ENCODE measurements at places on chromosomes 5 and 9.

- no peaks in the 10 kb centered on the region for H3K36me3 ChIP-seq
- no peaks in the 10 kb centered on the region for H3K4me1 ChIP-seq
- H3K4me3 ChIP-seq: no peak overlapping the region
- H3K27ac ChIP-seq: no peak overlapping the region
Observed at GRCh38 chr9:102069969-102070368, 331.5 kb upstream of the GRIN3A start.

GRCh38 chr9:116152941-116153764, 438 bp upstream of the PAPPA start:
- no peak overlapping the region for H3K27ac ChIP-seq
- no peak for DNase-seq
- peaks cover 5% of the 10 kb centered on the region for H3K4me1 ChIP-seq
- H3K4me3 ChIP-seq: no peak overlapping the region
- peaks cover 48% of the 10 kb centered on the region for H3K27me3 ChIP-seq

DNA sequence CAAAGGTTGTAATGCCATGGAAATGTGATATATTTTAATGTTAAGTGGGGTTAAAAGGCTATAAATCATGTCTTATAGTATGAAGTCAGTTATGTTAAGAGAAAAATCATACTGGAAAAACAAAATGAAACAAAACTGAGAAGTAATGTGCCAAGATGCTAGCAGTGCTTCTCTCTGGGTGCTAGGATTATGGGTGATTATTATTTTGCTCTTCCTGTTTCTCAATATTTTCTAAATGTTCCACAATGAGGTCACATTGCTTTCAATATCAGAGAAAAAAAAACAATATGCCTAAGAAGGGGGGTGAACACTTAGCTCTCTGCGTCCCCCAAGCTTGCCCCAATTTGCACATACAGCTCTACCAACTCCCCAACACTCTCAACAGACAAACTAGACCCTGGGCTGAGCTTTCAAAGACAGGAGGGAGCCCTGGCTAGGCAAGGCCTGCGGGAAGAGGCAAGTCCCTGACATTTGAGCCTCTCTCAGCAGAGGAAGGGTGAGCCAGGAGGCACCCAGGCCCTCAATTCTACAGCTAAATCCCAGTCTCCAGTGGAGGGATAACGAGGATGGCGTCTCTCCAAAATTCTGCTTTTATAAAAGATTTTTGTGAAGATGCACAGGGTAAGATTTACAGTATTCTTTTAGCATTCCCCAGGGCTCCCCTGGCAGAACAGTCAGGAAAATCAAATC, 24.4 kb downstream of the WHRN start:
- no peak overlapping the region for H3K4me3 ChIP-seq
- H3K27ac ChIP-seq: no peak overlapping the region
- peaks cover 6% of the 10 kb centered on the region for H3K27me3 ChIP-seq
- peaks cover 3% of the 10 kb centered on the region for H3K36me3 ChIP-seq
- peaks cover 23% of the 10 kb centered on the region for H3K4me1 ChIP-seq
- DNase-seq: no peak

- H3K27me3 ChIP-seq: no peaks in the 10 kb centered on the region
- no peaks in the 10 kb centered on the region for H3K4me1 ChIP-seq
- H3K4me3 ChIP-seq: no peak overlapping the region
- no peaks in the 10 kb centered on the region for H3K36me3 ChIP-seq
- no peak overlapping the region for H3K27ac ChIP-seq
Observed at GRCh38 chr9:18775930-18776329, 257.1 kb downstream of the SAXO1 start.

- no peaks in the 10 kb centered on the region for H3K27me3 ChIP-seq
- H3K36me3 ChIP-seq: no peaks in the 10 kb centered on the region
- no peak overlapping the region for H3K4me3 ChIP-seq
- no peak overlapping the region for H3K27ac ChIP-seq
- no peak for DNase-seq
Observed at GRCh38 chr9:77475641-77476473, 172.3 kb downstream of the GNA14 start.

- H3K27ac ChIP-seq: no peak overlapping the region
- H3K27me3 ChIP-seq: peaks cover 3% of the 10 kb centered on the region
- DNase-seq: no peak
- no peaks in the 10 kb centered on the region for H3K4me1 ChIP-seq
- no peaks in the 10 kb centered on the region for H3K36me3 ChIP-seq
Observed at GRCh38 chr5:126253406-126253805, 169.8 kb upstream of the GRAMD2B start.

DNA sequence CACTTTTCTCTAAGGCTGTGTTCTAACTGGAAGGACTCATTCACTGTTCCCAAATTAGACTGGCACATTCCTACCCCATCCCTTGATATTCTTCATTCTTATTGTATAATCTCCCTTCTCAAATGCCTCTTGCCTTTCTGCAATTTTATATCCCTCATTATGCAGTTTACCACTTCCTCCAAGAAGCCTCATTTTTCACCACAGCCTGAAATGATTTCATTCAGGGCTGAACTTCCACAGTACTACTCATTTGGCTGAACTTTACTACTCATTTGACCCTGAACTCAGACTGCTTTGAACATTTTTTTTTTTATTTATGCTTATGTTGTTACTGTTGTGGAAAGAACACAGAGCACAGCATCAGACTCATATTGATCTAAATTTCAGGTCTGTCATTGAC, 32.7 kb downstream of the GRIA1 start:
- H3K36me3 ChIP-seq: no peaks in the 10 kb centered on the region
- H3K27ac ChIP-seq: no peak overlapping the region
- H3K4me3 ChIP-seq: no peak overlapping the region

- H3K36me3 ChIP-seq: no peaks in the 10 kb centered on the region
- H3K4me1 ChIP-seq: no peaks in the 10 kb centered on the region
- H3K27me3 ChIP-seq: peaks cover 7% of the 10 kb centered on the region
Observed at GRCh38 chr5:66892716-66893115, 296.5 kb downstream of the MAST4 start.

GRCh38 chr5:159536166-159536565, 205.9 kb upstream of the IL12B start:
- H3K27me3 ChIP-seq: no peaks in the 10 kb centered on the region
- no peak for DNase-seq
- no peak overlapping the region for H3K27ac ChIP-seq
- no peak overlapping the region for H3K4me3 ChIP-seq

DNA sequence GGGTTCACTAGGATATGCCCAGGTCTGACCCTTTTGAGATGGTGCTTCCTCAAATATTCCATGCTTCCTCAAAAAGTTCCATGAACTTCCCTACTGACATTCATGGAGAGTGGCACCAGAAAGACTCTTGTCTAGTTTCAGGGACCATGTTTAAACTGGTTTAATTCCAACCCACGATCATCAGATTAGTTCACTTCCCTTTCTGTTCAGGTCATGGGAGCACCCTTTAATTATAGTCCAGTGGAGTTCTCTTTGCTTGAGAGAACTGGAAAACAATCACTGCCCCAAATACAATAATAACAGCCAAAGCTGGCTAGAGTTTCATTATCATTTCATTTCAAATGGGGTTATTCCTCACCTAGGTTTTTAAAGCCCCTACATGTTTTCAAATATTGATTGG, 9.7 kb upstream of the ERBIN start:
- no peak overlapping the region for H3K27ac ChIP-seq
- no peak overlapping the region for H3K4me3 ChIP-seq
- no peak for DNase-seq

GRCh38 chr5:14396066-14396465, 185.5 kb upstream of the OTULINL start:
- H3K36me3 ChIP-seq: peaks cover 87% of the 10 kb centered on the region
- no peak for DNase-seq
- H3K4me1 ChIP-seq: no peaks in the 10 kb centered on the region

Data from activated B cell treated with CpG ODN at 0.5 μM for 24 hours (primary cell).